B cell (primary cell): ENCODE measurements at places on chromosomes 1 and 21.

- no peak for DNase-seq
Observed at GRCh38 chr1:58896246-58897183, 112.7 kb upstream of the JUN start.

DNA sequence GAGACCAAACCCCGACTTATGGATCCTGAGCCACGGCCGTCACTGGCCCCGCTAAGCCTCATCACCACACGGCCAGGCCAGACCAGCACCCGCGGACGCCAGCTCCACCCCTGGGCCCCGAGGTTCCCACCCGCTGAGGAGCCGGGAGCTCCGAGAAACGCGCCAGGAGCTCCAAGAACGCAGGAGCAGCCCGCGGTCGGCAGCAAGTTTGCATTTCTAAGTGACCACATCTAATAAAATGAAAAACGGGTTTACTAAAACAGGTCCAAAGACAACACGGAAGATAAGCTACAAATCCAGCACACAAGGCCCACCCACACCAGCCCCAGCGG lies 8.1 kb upstream of the C1QTNF12 start:
- no peak for DNase-seq

DNA sequence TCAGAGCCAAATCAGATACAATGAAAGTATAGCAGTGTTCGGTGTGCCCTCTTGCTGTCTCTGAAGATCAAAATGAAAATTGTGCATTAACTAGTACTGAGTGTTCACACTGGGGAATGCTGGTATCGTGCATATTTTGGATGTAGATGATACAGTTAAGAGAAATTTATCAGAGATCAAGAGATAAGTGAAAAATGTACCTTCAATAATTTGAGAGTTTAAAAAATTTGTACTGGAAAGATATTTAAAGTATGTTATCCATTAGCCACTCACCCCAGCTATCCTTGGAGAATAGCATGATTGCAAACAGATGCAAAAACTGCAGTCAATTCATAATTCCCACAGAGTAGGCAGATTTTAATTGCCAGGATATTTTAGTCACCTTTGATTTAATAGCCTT lies 56.4 kb downstream of the GREM2 start:
- DNase-seq = no peak

- DNase-seq = no peak
Observed at GRCh38 chr1:204432708-204433107, 21.1 kb upstream of the PPP1R15B start.

DNA sequence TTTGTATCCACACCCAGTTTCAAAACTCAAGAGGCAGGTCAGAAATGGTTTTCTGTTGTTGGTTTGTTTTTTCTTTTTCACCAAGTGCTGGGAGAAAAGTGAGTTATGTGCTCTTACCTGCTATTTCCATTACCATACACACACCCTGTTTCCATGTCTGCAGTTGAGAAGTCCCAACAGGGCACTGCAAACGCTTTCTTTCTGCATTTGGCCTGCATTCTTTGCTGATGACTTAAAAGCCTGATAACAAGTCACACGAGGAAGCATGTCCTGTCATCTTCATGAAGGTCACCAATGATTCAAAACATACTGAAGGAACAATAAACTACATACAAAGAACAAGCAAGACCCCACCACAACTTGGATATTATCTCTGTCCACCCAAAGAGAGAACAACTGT lies 24.8 kb upstream of the KCNE1 start:
- DNase-seq = no peak

GRCh38 chr1:47692196-47692595 lies 254.4 kb downstream of the FOXD2 start:
- no peak for DNase-seq

- peak; percentile 63 for DNase-seq
Observed at GRCh38 chr1:40438391-40439015, 11.8 kb upstream of the ZFP69B start.

DNA sequence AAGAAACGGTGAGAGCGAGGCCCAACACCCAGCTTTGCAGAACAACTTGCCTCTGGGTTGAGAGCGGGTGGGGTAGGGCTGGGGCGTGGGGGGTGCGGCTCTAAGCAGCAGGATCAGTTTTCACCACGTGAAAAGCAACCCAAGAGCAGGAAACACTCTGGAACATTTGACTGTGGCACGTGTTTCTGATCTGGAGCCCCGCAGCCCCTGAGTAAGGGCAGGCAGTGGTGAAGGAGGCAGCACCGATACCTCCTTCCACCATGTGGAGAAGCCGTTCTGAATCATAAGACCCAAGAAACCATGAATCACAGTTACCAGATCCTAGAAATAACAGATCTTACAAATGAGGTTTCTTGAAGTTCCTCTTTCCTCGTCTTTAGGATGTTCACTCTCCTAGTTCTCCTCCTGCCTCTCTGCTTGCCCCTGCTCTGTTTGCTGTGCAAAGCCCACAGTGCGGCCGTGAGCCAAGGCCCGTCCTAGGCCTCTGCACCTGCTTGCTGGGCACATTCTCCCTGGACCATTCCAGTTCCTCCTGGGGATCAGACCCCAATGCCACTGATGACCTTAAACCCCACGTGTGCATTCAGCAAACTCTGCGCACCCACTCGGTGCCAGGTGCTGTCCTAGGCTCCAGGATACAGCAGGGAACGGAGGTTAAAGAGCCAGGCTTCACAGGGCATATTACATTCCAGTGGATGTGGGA lies 31.9 kb downstream of the SLC1A7 start:
- no peak for DNase-seq
